Iris pigment epithelial cell (primary cell): ENCODE measurements at places on chromosomes 11 and 22.
A peak's percentile ranks its signal among the peaks of the same experiment; 100 is the strongest.

DNA sequence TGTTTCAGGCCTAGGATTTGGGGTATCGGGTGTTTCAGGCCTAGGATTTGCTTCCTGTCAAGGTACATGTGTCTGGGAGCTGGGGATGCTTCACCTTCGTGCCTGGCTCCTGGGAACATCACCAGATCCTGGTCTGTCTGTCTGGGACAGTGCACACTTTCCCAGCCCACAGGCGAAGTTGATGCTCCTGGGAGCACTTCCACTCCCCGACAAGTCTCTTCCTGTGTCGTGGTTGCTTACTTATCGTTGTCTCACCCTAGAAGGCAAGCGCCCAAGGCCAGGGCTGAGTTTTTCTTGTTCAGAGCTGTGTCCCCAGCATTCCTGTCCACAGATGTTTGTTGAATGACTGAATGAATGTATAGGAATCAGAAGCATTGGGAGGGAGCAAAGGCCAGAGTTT is 71.5 kb downstream of the LINC01488 start:
- DNase-seq, result no peak

DNA sequence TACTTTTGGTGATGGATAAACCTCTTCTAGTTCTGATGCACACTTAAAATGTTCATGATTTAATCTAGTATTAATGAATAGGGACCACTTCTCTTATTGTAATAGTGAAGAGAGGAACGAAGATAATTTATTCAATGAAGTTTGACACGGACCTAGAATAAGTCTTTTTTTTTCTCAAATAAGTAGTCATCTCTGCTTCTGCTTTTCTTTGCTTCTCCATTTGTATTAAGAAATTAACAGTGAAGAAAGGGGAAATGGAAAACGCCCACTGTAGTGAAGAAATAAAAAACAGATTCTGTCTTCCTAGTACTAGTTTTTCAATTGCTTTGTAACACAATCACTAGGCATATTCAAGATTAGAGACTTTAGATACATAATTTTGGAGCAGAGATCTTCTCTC is 73.0 kb downstream of the CD44 start:
- DNase-seq, result no peak

GRCh38 chr11:10204021-10204420 is 90.0 kb downstream of the SBF2 start:
- no peak for DNase-seq

DNA sequence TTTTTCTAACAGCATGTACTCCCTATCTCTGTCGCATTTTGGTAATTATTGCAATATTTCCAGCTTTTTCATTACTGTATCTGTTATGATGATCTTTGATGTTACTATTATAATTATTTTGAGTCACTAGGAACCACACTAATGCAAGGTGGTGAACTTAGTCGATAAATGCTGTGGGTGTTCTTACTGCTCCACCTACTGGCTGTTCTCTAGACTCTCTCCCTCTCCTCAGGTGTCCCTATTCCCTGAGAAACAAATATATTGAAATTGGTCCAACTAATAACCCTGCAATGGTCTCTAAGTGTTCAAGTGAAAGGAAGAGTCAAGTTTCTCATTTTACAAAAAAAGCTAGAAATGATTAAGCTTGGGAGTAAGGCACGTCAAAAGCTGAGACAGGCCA is 10.5 kb downstream of the ARL14EP start:
- DNase-seq, result peak; percentile 47

DNA sequence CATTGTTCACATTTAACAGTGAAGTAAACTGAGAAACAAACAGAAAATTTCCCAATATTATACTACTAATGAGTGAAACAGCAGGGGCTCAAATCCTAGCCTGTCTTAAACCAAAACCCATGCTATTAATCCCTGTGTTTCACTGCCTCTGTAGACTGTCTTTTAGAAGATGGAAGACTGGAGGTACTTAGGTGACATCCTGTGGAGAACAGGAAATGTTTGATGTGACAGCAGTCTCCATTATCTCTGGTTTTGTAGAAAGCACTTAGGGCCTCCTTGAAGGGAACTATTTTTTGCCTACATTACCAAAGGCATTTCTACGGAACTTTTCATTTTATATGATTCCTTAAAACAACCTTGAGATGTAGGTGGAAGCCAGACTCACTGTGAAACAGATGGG is 288.1 kb upstream of the SORL1-AS1 start:
- no peak for DNase-seq

DNA sequence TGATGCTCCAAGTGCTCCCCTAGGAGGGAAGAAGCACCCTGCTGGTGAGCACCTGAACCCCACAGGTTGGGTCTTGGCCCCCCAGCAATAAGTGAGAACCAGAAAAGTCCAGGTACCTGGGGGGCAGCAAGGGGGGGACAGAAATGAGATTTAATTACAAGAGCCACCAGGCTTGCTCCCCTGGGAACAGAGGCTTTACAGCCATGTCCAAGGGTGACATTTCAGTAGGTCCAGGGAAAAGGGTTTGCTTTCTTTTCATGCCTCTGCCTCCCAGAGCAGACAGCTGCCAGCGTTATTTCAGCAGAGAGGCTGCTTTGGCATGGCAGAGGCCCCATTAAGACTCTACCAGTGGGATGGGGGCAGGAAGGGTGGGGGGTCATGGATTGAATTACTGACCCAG is 437.7 kb downstream of the BUD13 start:
- no peak for DNase-seq

GRCh38 chr11:100833276-100833675 is 146.2 kb downstream of the ARHGAP42 start:
- DNase-seq, result no peak

DNA sequence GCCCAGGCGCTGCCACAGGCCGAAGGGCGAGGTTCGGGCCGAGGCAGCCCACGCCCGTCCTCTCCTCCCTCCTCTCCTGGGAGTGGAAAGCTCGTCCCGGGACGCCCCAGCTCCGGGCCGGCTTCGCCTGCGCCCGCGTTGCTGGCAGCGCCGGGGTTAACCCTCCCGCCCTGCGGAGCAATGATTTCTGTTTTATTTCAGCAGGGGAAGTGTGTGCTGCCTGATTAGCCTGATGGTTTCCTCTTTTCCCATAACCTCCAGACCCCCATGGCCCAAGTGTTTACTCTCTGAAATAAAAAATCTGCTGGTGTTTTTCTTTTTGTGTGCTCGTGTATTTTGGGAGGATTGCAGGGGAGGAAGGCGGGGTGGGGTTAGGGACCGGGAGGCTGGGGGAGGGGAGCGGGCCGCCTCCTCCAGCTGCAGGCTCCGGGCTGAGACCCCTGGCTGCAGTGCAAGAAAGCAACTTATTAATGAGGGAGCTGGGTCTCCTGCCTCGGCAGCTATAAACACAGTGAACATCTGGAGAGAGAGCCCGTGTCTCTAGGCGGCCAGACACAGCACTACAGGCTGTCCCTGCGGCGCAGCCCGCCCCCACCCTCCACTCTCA is 38.6 kb downstream of the ETS1 start:
- peak; percentile 36 for DNase-seq

GRCh38 chr11:33449798-33450197 is 192.6 kb downstream of the HIPK3 start:
- DNase-seq, result peak; percentile 53

GRCh38 chr11:126748100-126748791 is 252.3 kb downstream of the KIRREL3 start:
- no peak for DNase-seq

DNA sequence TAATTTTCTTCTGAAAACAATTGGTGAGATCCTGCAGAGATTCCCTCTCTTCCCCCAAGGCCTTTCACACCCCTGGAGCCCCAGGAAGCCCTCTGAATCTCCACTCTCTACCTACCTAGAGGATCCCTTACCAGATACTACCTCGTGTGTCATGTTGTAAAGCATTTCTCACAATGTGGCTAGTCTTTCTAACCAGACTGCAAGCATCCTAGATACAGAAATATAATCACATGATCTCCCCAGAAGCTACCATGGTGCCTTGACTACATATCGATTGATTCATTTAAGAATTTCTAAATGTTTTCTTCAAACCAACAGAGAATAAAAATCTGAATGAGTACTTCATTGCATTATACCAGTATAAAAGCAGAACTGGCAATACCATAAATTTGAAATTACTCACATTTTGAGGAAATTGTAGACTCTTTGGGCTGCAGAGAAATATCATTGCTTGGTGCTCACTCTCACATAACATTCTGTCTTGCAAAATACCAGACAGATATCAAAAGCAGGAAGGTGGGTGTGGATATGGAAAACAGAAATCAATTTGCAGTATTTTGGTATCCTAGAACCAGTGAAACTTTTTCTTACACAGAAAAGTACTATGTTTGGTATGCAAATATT is 113.5 kb downstream of the MAML2 start:
- DNase-seq, result no peak

- DNase-seq, result peak; percentile 26
Observed at GRCh38 chr22:17243524-17243923, 24.3 kb upstream of the ADA2 start.

- no peak for DNase-seq
Observed at GRCh38 chr11:69880041-69880825, 61.0 kb upstream of the FGF3 start.

GRCh38 chr11:11975201-11976092 is 33.0 kb downstream of the DKK3 start:
- no peak for DNase-seq

DNA sequence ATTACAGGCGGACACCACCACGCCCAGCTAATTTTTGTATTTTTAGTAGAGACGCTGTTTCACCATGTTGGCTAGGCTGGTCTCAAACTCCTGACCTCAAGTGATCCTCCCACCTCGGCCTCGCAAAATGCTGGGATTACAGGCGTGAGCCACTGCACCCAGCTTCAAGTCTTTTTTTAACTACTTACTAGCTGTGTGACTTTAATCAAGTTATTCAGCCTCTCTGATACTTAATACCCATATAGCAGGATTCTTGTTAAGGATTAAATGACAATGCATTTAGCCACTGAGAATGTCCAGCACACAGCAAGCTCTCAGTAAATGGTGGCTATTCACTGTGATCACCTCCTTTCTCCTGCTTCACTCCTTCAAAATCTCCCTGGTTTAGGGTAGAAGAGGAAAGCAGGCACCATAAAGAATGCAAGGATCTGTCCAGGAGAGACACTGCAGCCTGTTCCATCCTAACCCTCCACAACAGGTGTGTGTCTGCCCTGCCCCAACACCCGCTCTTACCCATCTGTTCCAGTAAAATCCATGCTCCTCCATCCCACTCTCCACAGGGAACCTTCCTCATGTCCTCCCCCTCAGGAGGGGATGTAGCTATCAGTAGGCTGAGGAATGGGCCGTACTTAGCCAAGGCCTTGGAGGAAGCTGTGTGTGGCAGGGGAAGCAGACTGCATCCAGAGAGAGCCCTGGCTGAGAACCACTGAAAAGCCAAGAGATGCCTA is 69.3 kb downstream of the MICAL3 start:
- DNase-seq, result no peak
